Activated CD4-positive, alpha-beta T cell treated with anti-CD3 and anti-CD28 coated beads, Interleukin-2, amount 50 U/mL, for 4 hours (primary cell): ENCODE measurements at places on chromosomes 7 and 10.

DNA sequence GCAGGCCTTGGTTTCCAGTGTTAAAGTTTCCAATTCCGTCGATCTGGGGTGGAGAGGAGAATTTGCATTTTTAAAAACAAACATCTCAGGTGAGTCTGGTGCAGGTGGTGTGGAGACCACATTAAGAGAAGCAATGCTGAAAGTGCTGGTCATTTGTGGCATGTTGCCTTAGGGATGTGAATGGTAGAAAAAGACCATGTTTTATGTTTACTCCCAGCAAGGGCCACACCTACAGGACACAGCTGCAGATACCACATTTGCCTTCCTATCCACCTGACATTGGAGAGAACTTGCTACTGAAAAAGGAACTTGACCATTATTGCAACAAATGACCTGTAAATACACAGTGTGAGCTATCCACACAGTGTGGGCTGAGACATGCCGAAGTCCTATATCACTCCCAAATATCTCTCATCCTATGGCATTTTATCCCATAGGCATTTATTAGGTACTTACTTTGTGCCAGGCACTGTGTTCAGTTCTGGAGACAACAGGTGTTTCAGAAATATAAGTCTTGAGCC is 183.1 kb downstream of the NRP1 start:
- DNase-seq: no peak

GRCh38 chr7:55893940-55894339 is 6.7 kb downstream of the ZNF713 start:
- no peak for DNase-seq

DNA sequence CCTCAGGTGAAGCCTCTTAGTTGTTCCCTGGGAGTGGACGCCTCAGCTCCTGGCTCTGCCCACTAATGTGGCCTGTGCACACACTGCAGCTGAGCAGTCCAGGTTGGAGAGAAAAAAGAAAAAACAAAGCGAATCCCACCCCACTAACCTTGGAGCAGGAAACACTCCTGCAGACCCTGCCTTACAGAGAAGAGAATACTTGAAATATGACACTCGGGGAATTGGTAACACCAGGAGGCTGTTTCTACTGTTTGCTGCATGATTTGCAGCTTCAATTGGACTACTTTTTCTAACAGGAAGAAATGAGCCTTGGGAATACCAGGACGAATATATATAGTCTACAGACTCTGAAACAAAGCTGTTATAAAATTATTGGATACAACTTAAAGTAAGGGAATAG is 22.2 kb downstream of the CDHR3 start:
- no peak for DNase-seq

- DNase-seq: no peak
Observed at GRCh38 chr7:99615989-99616358, 772 bp upstream of the ZSCAN25 start.

GRCh38 chr7:92421676-92422435 is 25.4 kb upstream of the GATAD1 start:
- DNase-seq: no peak

- no peak for DNase-seq
Observed at GRCh38 chr10:116185199-116185867, 87.7 kb downstream of the GFRA1 start.

DNA sequence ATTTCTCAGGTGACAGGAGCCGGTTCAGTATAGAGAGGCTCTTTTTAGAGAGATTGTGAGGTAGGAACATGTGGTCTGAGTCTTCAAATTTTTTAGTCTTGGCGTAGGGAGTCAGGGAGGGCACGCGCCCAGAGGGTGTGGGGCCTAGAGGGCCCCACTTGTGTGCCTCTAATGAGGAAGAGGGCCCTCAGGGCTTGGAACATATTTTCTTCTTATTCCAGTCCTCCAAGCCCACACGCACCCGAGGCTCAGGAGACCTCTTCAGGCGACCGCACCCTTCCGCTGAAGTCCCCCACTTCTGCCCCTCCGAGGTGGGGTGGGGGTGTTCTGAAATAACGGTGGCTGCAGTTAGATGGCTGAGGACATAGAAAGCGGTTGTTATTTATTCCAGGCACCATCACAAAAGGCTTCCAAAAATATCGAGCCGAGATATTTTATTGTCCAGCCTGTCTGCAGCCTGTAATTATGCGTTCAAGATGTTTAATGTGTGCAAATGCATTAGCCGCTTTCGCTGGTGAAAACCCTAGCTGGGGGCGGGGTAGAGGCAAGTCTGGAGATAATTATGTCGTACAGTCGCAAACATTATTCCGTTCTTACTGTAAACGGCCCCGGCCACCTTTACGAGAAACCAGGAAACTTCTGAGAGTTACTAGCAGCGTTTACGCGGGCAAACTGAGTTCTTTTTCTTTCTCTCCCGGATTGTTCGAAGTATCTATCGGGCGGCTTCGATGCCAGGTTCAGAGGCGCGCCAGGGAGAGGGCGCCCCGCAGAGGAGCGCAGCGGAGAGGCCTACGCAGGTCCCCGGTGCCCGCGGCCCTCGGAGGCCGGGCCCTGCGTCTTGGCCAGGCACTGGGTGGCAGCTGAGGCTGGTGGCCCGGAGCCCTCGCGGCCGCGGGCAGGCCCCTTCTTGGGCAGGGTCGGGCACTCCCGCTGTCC is 12.9 kb upstream of the HOXA13 start:
- no peak for DNase-seq

DNA sequence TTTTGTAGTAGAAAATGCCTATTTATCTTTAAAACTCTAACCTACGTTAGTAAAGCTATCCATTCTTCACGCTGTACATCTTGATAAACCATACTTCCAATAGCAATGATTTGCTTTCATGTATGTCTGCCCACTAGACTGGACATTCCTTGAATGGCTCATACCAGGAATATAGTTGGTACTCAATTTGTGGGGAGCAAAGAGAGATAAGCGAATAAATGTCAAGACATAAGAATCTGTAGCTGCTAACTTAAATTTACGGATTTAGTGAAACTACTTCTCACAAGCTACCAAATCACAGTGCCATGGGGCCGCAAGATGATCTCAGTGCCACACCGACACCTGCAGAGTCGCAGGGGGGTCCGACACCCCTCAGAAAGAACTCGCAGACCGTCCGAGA is 763 bp upstream of the RALA start:
- DNase-seq: no peak

GRCh38 chr7:75660566-75661215 is 78.0 kb downstream of the HIP1 start:
- no peak for DNase-seq

DNA sequence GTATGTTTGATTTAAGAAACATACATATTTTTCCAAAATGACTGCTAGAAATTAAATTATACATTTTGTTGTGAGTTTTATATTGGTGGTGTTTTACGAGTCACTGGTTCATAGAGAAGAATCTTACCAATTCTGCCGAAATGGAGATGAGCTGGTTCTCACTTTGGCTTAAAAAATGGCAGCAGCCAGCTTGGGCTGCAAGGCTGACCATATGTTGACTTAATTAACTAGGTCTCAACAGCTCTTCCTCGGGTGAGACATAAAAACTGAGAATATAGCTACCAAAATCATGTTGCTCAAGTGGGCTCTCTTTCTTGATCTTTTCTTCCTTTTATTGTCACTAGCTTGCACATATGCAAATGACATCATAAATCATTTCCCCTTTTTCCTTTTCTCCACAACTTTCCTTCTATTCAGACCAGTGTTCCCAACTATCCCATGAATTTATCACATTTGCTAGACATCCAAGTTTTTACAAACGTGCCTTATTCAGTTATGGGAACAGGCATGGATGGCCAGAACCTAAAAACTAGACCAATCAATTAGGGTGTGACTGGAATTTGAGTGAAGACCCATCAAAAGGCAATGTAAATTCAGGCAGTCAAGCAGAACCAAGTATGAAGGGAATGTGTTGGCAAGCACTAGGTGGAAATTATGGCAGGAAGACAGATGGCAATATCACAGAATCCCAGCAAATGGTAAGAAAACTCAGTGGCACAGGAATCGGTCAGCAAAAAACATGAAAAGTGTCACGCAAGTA is 6.4 kb upstream of the TSPAN12 start:
- DNase-seq: no peak

DNA sequence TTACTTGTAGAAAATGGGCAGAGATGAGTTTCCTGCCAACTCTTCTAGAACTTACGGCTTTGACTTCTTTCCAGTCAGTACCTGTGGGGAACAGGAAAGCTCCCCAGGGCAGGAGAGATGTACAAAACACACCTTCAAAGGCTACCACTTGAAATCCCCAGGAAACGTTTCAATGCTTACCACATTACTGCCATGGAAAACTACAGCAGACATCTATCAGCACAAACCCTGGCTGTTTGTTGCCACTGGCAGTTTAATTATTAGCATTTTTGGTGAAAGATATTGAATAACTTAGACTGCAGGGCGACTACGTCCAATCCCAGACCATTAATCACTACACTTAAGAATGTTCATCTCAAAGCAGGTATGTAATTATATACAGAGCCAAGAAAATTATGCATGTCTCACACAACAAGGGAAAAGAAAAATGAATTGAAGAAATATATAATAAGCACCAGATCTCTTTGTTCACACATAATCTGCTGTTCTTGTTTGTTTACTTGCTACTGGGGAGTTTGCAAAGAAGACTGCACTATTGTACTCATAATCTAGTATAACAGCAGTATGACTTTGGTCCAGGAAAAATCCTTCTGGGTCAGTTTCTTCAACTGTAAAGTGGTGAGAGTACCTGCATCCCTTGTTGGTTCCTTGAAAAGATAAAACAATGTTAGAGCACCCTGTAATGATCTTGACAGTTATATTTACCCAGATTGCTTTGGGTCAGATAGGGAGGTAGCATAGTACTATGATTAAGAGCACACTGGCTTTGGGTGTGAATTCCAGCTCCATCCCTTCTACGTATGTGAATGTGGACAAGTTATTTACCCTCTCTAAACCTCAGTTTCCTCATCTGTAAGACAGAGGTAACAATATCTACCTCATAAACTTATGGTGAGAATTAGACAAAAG is 138.3 kb downstream of the DOCK4 start:
- DNase-seq: no peak

GRCh38 chr7:45183711-45184210 is 26.2 kb downstream of the RAMP3 start:
- DNase-seq: no peak

DNA sequence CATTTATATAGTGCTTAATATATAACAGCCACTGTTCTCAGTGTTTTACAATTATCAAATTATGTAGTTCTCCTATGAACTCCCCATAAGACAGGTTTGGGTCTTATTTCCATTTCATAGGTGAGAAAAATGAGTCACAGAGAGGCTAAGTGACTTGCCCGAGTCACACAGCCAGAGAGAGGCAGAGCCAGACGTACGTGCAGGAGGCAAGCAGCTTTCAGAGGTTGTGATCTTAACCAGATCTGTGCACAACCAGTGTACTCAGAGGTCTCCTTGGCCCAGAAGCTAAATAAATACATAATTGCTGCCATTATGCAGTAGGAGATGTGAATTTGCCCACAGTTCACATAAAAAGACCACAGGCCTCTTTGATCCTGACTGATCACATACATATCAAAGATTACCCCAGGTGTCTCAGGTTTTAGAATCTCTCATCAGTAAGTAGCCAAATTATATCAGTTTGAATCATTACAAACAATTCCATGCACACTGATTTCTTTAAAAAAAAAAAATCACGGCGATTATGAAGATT is 304.7 kb upstream of the AOAH start:
- peak; percentile 5 for DNase-seq

GRCh38 chr7:17944720-17945119 is 4.4 kb upstream of the SNX13 start:
- DNase-seq: no peak

GRCh38 chr10:87095236-87095945 is 385 bp downstream of the SHLD2 start:
- DNase-seq: peak; percentile 74

- no peak for DNase-seq
Observed at GRCh38 chr10:129223363-129223762, 243.7 kb upstream of the MGMT start.

GRCh38 chr10:118342638-118343020 is 505 bp upstream of the FAM204A start:
- DNase-seq: no peak

DNA sequence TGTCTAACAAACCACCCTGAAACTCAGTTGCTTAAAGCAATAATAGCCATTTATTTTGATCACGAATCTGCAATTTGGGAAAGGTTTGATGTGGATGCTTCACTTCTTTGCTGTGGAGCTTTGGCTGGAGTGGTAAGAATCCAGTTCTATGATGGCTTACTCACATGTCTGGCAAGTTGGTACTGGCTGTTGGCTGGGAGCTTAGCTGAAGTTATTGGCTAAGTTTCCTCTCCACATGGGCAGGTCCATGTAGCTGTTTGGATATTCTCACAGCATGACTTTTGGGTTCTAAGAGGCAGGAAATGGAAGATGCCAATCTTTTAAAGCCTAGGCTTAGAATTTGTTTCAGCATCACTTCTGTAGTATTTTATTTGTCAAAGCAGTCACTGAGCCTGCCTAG is 277.6 kb upstream of the NRP1 start:
- DNase-seq: no peak

DNA sequence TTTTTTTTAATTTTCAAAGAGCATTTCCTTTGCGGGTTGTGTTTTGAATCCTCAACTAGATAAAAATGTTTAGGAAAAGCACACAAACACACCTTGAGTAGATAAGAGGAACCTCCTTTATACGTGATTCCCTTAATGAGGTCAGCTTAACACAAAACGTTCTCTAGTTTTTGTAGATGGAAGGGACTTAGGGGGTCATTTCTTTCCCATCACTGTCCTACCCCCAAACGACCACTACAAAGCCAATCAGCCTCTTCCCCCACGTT is 1.2 kb downstream of the SUV39H2 start:
- no peak for DNase-seq

GRCh38 chr10:74852381-74852780 is 26.0 kb downstream of the KAT6B start:
- no peak for DNase-seq

GRCh38 chr10:101217450-101218281 is 11.6 kb downstream of the LBX1 start:
- DNase-seq: no peak

GRCh38 chr7:2190531-2190930 is 42.2 kb downstream of the MAD1L1 start:
- DNase-seq: no peak

GRCh38 chr7:102018876-102019275 is 201.4 kb downstream of the CUX1 start:
- DNase-seq: no peak

DNA sequence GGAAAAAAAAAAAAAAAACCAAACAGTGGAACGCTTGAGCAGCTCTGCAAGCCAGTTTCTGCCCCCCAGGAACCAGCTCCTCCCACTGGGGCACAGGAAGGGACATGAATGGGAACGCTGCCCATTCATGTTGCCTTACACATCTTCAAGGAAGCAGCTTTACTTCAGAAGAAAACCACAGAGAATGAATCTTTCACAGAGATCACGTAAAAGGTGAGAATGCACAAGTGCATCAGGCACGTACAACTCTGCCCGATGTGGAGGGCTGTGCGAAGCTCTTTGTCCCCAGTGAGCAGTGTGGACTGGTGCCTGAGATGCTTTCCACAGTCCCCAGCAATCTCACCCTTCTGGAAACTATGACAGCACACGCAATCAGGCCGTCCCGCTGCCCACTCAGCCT is 106.2 kb downstream of the DLG5 start:
- no peak for DNase-seq

GRCh38 chr10:124492266-124492665 is 30.6 kb downstream of the LHPP start:
- DNase-seq: no peak
